ENCODE measurements at places on chromosomes 13 and 19.

DNA sequence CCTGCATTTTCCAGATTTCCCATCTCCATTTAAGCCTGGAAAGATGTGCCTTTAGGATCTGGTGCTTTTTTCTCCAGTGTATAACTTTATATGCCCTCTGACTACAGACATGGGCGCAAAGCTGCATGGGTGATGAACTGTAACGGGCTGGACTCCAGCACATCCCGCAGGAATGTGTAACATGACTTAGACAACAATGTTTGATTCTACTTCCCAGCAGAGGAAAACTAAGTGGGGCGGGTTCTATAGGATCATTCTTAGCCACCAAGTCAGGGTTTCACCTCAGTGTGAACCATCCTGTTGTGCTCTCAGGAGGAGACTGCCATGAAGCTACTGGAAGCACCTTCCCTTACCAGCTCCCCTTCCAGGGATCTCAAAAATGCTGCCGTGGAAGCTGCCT lies 93.2 kb upstream of the SERP2 start:
- DNase-seq, result no peak

DNA sequence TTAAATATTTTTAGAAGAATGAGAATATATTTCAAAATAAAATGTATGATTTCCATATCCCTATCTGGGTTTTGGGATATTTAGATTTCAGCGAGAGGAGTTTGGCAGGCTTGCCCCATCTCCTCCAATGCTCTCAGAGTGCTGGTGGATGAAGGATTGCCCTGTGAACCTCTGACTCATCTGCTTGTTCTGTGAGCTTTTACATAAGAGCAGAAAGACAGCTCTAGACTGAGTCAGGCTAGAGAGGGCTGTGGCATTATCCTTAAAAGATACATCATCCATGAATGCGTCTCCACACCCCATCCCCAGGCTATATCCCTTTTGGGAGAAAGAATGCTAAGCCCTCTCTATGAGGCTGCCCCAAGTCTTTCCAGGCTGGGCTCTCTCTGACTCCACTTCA lies 190.6 kb downstream of the TUBA3C start:
- no peak for DNase-seq

DNA sequence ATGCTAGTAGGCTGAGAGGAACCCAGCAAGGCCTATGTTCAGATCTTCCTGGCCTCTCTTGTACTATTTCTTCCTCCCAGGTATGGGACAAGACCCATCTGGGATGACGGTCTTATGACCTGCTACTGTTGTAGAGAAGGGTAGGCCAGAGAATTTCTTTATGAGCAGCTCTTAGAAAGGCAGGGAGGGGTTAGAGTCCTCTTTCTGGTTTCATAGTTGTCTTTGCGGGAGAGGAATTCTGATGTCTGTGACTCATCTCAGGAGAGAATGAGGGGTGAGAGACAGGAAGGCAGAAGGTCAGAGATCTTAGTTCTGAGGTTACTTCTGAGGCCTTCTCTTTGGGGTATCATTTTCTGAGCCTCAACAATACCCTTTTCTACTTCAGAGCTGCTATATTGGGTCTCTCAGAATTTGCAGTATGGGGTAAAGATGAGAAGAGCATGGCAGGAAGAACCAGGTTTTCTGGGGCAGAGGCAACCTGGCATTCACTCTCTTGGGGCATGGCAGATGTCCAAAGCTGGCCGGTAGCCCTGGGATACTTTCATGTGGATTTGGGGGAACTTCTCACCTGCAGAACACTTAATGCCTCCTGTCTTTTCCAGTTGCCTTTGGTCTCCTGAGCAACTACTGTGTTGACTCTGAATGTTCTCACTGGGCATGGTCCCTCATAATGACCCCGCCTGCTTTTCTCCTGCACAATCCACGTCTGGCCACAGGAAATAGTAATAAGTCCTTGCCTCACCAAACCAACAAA lies 154.4 kb downstream of the GGACT start:
- DNase-seq, result no peak

DNA sequence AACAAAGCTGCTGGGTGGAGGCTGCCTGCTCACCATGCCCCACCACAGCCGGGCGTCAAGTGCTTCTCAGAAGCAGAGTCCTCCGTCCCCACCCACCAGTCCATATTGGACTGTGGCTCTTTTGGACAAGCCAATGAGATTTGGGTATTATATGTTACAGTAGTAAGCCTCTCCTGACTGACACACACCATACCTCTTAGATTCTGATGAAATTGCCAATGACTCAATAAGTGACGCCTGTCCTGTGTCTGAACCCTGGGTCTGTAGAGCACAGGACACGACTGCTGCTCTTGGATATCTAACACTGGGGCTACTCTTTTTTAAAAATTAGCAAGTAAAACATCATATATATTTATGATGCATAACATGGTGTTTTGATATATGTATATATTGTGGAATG lies 44.8 kb upstream of the UBAC2 start:
- DNase-seq, result no peak

DNA sequence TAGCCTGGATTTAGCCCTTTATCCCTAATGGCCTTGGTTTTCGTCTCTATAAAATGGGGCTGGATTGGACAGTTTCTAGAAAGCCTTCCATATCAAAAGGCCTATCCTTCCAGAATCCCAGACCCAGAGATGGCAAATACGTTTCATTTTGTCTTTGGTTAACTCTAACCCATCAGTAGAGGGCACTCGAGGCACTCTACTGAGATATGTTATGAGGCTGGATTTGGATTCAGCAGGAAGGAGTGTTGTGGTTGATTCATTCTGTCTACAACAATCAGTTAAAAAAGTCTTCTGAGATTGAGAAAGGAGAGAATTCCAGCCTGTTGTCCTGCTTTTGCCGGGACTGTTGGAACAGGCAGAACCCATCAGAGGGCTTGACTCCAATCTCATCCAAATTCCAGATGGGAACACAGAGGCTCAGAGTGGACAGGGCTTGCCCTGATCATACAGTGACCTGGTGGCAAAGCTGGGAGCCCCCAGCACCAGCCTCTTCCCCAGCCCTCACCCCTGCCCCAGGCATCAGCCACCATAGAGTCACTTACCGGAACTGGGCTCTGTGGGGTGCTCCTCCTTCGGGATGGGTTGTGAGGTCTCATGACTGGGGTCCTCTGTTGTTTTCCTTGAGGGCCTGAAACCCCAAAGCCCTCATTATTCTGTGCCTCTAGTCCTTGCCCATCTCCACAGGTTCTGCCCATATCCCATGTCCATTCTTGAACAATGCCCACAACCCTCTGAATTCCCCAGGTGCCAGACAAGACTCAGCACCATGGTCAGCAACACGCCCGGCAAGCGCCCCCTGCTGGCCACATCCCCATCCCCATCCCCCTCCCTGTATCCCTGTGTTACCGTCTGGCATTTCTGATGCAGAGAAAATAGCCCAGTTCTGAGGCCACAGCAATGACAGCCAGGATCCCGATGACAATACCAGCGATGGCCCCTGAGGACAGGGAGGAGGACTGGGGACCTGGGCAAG lies 12.3 kb upstream of the ZNF180 start:
- peak; percentile 11 for DNase-seq

DNA sequence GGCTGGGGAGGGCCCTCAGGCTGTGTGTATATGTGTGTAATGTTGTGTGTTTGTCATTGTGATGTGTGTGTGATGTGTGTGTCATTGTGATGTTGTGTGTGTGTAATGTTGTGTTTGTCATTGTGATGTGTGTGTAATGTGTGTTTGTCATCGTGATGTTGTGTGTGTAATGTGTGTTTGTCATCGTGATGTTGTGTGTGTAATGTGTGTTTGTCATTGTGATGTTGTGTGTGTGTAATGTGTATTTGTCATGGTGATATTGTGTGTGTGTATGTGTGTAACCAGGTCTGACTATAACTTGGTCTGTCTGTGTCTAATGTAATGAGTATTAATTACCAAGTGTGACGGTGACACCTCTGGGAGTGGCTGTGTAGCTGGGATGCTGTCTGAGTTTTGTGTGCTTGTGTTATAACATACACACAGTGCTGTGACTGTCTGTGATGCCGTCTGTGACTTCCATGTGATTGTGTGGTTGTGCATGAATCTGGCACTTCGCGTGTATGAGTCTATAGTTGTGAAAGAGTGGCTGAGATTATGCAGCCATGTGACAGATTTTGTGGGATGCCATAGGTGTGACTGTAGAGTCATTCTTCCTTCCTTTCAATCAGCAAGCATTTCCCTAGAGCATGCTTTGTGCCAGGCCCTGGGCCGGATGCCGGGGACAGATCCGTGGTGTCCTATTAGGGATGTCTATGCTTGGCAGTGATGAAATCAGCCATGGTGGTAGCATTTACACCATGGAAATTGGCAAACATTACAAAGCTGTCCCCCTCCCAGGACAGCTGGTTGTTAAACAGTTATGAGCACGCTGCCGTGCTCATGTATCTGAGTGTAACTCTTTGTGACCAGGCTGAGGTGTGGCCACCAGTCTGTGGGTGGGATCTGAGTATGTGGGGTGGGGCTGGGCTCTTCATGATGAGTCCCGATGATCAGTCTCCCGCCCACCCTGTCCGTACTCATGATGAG lies 6.4 kb downstream of the TNFSF14 start:
- no peak for DNase-seq

- no peak for DNase-seq
These were observed 6.0 kb downstream of the PRODH2 start for GRCh38 chr19:35806597-35806996.

- no peak for DNase-seq
These were observed 33.2 kb downstream of the KCTD12 start for GRCh38 chr13:76852986-76853385.

GRCh38 chr19:38985262-38985661 lies 9.7 kb upstream of the FBXO17 start:
- DNase-seq, result no peak

GRCh38 chr13:76397413-76397812 lies 488.8 kb downstream of the KCTD12 start:
- no peak for DNase-seq

DNA sequence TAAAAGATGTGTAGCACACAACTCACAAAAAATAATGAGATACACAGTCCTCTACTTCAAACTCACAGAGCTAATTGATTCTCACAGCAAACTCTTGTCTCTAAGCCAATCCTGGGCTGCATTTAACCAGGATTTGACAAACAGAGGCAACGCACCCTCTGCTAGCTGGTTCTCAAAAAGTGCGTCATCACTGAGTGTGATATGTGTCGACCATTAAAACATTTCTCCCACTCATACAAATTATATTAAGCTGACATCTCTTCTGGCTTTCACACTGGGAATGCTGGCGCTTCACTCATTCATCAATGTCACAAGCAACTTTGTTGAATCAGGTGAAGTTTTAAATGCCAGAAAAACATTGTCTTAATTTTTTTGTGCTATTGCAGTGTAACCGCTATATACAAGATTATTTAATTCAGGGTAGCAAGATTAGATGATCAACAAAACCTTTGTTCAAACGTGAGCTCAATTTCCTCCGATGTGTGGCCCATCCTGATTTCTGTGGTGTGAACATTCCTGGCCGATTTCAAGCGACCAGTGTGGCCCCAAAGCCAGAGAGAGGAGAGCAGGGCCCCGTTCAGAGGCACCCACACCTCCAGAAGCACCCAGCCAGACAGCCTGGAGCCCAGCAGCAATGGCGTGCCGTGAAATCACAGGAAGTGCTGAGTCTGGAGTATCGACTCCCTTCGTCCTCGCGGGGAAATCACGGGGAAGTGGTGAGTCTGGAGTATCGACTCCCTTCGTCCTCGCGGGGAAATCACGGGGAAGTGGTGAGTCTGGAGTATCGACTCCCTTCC lies 49.4 kb downstream of the RASA3 start:
- no peak for DNase-seq

GRCh38 chr13:44309794-44310757 lies 63.5 kb upstream of the SERP2 start:
- DNase-seq, result no peak

DNA sequence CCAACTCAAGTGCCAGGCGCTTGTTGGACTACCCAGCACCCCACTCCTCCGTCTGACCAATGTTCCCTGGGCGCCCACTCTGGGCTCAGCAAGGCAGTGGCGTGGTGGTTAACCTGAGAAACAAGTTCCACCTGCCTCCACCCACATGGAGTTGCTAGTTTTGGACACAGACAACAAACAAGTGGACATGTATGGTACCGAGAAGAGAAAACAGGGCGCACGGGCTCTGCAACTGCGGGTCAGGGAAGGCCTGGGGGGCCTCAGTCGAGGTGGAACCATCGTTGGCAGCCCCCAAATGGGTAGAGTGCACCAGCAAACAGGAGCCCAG lies 2.5 kb downstream of the MIER2 start:
- no peak for DNase-seq

- DNase-seq, result no peak
These were observed 2.9 kb upstream of the ZNF700 start for GRCh38 chr19:11921852-11922495.

DNA sequence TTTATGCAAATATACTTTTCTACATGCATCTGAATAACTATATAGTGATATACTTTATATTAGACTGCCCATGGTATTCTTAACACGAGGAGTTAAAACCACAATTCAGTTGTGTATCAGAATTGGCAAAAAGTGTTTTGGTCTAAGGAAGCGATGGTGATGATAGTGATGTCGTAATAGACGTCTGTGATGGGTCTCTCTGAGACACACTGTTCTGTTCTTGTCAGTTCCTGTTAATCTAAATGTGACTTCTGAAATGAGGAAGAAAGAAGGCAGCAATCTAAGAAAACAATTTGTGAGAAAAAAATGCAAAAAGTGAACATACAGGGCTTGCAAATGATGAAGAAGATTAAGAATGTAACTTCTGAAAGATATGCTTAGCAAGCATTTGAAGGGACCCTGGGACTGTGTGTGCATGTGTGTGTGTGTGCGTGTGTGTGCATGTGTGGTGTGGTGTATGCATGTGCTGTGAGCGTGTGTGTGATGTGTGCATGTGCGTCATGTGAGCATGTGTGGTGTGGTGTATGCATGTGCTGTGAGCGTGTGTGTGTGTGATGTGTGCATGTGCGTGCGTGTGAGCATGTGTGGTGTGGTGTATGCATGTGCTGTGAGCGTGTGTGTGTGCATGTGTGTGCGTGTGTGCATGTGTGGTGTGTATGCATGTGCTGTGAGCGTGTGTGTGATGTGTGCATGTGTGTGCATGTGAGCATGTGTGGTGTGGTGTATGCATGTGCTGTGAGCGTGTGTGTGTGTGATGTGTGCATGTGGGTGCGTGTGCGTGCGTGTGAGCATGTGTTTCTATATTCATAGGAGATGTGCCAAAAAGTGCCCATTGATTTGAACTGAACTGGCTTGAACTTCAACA lies 131.8 kb downstream of the IRS2 start:
- peak; percentile 13 for DNase-seq

- DNase-seq, result no peak
These were observed 15.6 kb downstream of the NUCB1 start for GRCh38 chr19:48915757-48916156.

GRCh38 chr13:82292334-82292733 lies 1589.9 kb downstream of the SLITRK1 start:
- no peak for DNase-seq

GRCh38 chr13:84684804-84685203 lies 802.5 kb upstream of the SLITRK1 start:
- DNase-seq, result no peak

DNA sequence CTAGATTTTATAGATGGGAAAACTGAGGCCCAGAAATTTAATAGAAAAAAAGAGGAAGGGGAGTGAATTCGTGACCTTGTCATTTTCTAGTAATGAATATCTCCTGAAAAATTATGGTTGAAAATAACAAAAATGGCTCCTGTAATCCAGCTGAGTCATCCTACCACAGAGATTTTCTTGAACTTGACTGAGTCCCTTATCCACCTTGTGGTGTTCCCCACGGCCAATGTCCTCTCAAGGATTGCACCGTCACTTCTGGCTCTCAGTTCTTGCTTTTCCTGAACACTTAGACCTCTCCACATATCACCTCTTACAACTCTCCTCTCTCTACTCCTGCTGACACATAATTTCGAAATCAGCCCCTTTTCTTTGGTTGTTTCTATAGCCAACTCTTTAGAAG lies 1.2 kb upstream of the KATNAL1 start:
- no peak for DNase-seq

GRCh38 chr13:66780814-66781213 lies 449.3 kb downstream of the PCDH9 start:
- DNase-seq, result no peak
